ENCODE measurements at places on chromosomes 12 and 14.

GRCh38 chr14:94774344-94775090, 4.6 kb upstream of the GSC start:
- no peak for DNase-seq

GRCh38 chr12:59834659-59835474, 239.0 kb downstream of the SLC16A7 start:
- DNase-seq = no peak

- no peak for DNase-seq
Observed at GRCh38 chr12:116372815-116373214, 95.3 kb upstream of the MED13L start.

DNA sequence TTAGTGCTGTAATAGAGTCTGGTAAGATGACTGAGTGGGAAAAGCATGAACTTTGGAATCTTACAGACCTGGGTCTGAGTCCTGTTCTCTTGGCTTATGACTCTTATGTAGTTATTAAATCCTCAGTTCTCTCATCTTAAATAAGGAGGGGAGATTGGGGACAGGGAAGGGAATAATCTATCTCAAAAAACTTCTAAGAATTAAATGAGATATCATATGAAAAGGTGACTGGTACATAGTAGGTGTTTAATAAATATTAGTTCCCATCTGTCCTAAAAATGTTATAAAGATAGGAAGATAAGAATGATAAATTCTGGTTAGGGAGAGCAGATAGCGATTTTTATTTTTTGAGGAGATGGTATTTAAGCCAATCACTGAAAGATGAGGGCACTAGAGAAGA, 119.1 kb downstream of the INSM2 start:
- no peak for DNase-seq

DNA sequence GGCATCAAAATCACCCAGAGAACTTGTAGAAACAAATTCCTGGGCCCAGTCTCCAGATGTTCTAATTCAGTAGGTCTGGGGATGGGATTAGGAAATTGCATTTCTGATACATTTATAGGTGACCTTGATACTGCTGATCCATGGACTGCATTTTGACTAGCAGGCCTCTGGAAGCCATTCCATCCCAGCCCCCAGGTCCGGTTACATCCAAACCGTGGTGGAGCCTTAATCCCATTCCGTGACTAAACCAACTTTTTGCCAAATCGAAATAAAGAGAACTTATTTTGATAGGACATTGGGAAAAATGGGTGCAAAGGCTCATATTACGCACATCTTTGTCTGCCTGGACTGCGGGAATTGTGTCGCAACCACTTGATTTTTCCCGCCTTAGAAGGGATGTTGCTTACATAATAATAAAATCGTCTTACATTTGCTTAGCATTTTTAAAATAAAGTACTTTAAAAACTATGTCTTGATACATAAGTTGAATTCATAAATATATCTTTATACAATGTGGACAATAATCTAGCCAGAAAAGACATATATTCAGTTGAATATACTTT, 5.8 kb upstream of the KCNA5 start:
- no peak for DNase-seq

DNA sequence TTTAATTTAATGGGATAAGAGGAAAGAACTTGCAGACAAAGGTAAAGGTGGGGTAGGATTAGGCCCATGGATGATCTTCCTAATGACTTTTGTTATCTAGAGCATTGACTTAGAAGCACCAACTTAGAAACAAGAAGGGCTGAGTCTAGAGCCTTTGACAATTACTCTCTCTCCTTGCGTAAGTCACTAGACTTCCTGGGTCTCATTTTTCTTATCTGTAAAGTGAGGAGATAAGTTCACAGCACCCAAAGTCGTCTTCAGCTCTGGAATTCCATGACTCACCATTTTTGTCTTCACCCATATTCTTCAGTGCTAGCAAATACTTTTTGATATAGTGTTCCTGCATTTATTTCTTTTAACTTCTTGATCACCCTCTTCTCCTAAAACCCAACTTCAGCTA, 75.7 kb downstream of the SSPN start:
- no peak for DNase-seq

DNA sequence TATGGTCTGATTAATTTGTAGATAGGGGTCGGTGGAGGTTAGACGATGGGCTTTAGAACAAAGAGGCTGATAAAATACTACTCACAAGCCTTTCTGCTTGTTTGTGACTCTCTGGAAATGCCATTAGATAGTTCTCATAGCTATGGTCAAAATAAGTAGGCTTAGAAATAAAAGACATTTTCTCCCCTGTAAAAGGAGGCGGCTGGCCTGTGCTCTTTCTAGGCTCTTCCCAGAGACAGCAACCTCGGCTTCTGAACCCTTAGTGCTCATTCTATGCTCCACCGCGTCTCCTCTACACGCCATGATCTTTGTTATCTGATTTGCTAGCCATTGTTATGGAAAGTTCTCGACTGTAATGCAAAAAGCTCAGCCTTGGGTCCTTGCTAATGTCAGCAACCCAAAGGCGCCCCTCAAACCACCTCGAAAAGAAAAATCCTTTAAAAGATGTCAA, 64.5 kb downstream of the CRADD start:
- no peak for DNase-seq

DNA sequence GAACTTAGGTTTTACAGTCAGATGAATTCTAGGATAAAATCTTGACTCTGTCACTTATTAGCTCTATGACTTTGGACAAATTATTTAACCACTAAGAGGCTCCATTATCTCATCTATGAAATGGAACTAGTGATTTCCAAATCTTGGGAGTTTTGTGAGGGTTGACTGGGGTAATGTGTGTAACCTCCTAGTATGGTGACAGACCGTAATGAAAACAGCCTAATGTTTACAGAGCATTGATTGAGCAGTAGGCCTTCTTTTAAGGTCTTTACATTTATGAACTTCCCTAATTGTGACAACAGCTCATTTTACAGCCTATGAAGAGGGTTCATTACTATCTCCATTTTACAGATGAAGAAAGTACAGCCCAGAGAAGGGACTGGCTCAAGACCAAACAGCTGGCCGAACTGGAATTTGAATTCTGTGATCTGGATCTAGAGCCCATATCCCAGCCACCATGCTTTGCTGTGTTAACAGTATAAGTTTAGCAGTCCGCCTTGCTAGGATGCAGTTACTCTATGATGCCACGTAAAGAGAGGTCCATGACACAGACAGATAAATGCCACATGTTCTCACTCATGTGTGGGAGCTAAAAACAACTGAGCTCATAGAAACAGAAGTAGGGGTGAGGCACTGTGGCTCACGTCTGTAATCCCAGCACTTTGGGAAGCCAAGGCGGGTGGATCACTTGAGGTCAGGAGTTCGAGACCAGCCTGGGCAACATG, 9.1 kb upstream of the FBXL14 start:
- no peak for DNase-seq

- no peak for DNase-seq
Observed at GRCh38 chr12:122474324-122474716, 26.4 kb downstream of the ZCCHC8 start.

- DNase-seq = no peak
Observed at GRCh38 chr14:72810201-72810600, 83.7 kb downstream of the DPF3 start.

- DNase-seq = no peak
Observed at GRCh38 chr14:51677266-51677665, 25.6 kb downstream of the FRMD6 start.

- no peak for DNase-seq
Observed at GRCh38 chr14:105326891-105327694, 12.5 kb downstream of the PACS2 start.

- DNase-seq = no peak
Observed at GRCh38 chr12:11154400-11154925, 16.5 kb upstream of the SMIM10L1 start.

- no peak for DNase-seq
Observed at GRCh38 chr12:60832290-60832689, 1236.5 kb downstream of the SLC16A7 start.

GRCh38 chr12:6827437-6827911, 733 bp upstream of the P3H3 start:
- peak; percentile 97 for DNase-seq

GRCh38 chr14:21041676-21042433, at the start of gene RNASE7:
RNASE7 (plus strand) TSS chr14:21042362; CDS start chr14:21042993, 631 bp downstream.
- no peak for DNase-seq

GRCh38 chr12:13369474-13370056, 173.0 kb downstream of the EMP1 start:
- DNase-seq = no peak

GRCh38 chr12:58425481-58426392, 484.4 kb downstream of the ATP23 start:
- no peak for DNase-seq

DNA sequence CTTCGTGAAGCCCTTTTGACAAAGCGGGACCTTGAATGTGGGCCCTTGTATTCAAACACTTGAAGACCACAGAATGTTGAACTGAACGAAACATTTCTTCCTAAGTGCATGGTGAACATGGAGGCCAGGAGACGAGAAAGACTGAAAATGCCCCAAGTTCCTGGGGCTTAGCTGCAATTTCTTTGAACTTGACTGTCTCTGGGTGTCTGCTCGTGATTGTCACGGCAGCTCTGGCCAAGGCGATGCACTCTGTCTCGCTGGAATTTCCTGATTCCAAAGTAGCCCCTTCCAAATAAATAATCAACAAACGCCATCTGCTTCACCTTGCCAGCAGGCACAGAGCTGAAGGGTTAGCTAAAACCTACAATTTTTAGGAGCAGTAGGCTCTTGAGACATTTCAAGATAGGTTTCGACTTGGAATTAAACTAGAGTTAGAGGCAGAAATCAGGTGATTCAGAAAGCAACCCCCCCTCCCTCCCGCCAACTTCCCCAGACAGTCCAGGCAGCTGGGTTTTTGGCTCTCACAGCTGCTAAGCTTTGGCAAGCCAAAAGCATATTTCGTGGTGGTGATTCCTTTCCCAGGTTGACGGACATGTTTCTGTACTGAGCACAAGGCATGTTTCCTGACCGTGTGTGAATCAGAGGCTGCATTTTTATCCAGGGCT, 13.5 kb upstream of the IRF2BPL start:
- no peak for DNase-seq

- DNase-seq = no peak
Observed at GRCh38 chr12:72369423-72369959, 97.3 kb downstream of the TRHDE start.

DNA sequence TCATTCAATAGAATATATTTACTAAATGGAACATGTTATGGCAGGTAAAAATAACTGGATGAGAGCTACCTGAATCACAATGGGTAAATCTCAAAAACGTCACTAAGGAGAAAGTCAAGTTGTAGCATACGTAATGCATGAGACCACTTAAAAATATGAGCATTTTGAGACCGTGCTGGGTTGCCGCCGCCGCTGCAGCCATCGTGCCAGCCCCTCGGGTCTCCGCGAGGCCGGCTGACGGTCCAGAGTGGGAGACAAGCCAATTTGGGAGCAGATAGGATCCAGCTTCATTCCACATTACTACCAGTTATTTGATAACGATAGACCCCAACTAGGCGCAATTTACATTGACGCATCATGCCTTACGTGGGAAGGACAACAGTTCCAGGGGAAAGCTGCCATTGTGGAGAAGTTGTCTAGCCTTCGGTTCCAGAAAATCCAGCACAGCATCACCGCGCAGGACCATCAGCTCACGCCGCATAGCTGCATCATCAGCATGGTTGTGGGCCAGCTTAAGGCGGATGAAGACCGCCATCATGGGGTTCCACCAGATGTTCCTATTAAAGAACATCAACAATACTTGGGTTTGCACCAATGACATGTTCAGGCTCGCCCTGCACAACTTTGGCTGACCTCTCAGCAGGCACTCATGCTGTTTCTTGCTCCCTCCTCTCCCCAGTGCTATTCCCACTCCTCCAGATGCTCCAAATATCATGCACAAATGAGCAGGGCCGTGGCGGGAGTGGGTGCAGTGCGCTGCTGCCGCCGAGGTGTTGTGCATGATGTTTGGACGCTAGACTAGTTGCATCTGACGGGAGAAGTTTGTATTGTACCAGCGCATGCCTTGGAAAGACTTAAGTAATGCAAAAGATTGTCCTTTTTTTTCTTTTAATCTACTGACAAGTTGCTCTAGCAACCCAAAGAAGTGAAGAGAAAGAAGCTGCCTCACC, 6.3 kb upstream of the BRMS1L start:
- DNase-seq = no peak

DNA sequence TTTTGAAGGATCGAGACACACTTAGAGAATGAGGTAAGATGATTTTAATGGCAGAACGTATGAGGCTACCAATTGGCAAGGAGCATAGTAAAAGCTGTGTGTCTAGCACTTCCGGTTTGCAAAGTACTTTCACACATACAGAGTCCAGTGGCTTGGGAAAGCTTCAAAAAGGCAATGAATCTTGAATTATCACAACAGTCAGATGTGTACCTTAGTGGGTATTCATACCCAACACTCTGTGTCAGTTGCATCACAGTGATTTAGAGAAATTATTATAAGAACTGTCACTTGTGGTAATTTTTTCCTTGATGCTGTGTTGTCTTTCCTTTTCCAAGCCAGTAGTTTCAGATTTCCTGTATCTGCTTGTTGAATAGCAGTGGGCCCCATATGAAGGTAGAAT, 424.1 kb downstream of the PCNX1 start:
- no peak for DNase-seq

GRCh38 chr12:27635349-27635972, 60.8 kb upstream of the REP15 start:
- no peak for DNase-seq

GRCh38 chr14:72023128-72024042, 91.2 kb downstream of the RGS6 start:
- no peak for DNase-seq

DNA sequence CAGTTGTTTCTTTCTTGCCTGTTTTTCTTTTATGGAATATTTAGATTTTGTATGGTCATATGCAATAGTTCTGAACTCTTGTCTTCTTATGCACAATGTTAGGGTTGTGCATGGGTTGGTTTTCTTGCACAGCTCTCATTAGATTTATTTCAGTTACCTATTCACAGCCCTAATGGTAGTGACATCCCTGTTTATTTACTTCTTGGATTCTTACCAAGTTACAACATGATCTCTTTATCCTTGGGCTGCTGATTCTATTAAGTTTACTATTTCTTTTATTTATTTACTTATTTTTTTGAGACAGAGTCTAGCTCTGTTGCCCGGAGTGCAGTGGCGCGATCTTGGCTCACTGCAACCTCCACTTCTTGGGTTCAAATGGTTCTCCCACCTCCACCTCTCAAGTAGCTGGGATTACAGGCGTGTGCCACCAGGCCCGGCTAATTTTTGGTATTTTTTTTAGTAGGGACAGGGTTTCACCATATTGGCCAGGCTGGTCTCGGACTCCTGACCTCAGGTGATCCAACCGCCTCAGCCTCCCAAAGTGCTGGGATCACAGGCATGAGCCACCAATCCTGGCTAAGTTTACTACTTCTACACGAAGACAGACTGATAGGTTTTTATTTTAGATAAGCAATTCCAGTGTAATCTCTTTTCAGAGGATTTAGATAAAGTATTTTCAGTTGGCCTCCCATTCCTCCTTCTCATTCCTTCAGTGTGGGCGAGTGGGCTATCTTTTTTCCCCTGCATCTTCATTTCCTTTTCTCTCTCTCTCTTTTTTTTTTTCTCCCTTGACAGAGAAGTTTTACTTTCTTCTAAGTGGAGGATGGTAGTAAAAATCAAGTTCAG, 395.1 kb upstream of the RGS6 start:
- no peak for DNase-seq

GRCh38 chr12:92707926-92708325, 5.1 kb downstream of the PLEKHG7 start:
- DNase-seq = no peak
